Stimulated activated CD8-positive, alpha-beta memory T cell treated with anti-CD3 and anti-CD28 coated beads, Interleukin-4, amount 100 ng/mL, for 4 hours (primary cell): ENCODE measurements at places on chromosomes 1 and 21.
A peak's percentile ranks its signal among the peaks of the same experiment; 100 is the strongest.

DNA sequence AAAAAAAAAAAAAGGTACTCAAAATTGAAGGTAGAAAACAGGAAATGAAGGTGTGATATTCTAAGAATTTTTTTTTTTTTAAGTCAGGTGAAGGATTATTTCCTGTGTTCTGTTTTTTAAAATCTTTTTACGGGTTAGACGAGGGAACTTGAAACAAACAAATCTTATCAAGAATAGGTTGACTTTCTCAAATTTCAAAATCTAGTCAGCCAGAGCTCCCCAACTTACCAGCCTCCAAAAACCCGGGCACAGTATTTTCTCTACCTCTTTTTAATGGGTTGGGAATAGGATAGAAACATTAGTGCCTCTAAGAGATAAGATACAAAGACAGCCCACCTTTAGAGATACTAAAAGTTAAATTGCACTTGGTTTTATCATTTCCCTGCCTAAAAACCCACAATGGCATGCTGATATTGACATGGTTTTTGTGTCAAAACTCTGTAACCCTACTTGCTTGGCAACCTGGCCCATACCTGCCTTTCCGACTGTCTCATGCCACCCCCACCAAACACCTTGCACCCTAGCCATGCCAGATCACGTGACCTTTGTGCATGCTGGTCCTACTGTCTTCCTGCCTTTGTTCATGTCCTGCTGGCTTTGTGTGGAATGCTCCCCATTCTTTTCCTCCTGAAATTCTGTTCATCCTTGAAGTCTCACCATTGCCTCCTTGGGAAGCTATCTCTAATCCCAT, 4.2 kb downstream of the RCAN3 start:
- no peak for DNase-seq

- no peak for DNase-seq
These were observed 15.8 kb upstream of the ZC3H12A start for GRCh38 chr1:37458551-37458950.

GRCh38 chr1:40425198-40425597, 25.1 kb upstream of the ZFP69B start:
- DNase-seq, result no peak

- no peak for DNase-seq
These were observed 546 bp downstream of the POU2F1 start for GRCh38 chr1:167221126-167221737.

DNA sequence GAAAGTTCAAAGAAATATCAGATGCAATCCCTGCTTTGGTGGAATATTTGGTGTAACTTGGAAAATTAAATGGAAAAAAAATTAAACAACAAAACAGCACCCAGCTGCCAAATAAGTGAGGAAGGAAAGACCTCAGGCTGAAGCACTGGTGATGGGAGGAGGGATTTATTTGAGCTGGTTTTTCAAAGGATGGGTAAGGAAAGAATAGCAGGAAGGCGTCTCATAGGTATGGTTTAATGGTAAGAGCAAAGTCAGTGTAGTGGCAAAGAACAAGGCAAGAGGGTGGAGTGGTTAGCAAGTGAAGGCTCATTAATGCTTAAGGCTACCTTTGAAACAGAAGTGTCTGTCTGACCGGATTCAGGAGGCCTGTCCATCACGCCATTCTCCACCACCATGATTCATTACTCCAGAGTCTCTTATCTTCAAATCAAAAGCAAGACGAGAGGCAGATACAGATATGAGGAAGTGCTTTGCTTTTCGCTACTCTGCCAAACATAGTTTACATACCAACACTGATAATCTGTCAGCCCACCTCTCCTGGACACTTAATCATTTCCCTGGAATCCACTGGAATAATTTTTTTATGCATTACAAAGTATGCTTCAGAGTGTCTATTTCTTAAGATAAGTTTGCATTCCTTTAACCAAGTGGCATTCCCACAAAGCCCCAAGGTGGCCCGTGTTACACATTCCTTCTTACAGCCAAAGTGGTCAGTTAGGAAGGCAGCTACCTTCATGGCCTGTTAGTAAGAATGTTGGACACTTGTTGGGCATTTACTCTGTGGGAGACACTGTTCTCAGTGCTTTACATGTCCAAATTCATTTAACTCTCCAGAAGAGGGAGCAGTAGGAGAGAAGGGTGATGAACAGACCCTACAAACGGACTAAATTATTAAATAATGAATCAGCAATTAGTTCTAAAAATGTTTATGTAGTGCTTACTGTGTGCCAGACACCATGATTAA, 146.6 kb downstream of the ROR1 start:
- no peak for DNase-seq

- DNase-seq, result no peak
These were observed 58.0 kb downstream of the DDX20 start for GRCh38 chr1:111813440-111814304.

- DNase-seq, result peak; percentile 39
These were observed 12.3 kb upstream of the SLAMF7 start for GRCh38 chr1:160726498-160727315.

DNA sequence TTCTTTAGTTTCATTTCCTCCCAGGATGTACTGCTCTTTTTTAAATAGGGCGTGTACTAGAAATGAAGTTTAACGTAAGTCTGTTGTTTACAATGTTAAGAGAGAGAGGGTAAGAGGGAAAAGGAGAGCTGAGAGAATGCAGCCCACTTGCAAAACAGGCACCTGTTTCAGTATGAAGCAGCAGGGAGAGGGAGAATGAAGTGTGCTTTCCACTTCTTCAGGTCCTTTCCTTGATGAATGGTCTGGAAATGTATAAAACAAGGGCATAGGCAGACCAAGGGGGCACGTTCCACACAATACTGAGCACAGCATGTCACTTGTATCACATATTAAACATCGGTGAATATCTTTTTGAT, 2.0 kb downstream of the KCNA3 start:
- DNase-seq, result no peak

- DNase-seq, result no peak
These were observed 66.8 kb downstream of the CAPZB start for GRCh38 chr1:19418503-19418971.

- DNase-seq, result no peak
These were observed 113.2 kb downstream of the AK5 start for GRCh38 chr1:77395051-77395450.

GRCh38 chr1:106292130-106292529, 764.3 kb upstream of the PRMT6 start:
- no peak for DNase-seq
